Activated CD4-positive, CD25-positive, alpha-beta regulatory T cell treated with anti-CD3 and anti-CD28 coated beads, Interleukin-2, amount 50 U/mL, for 16 hours (primary cell): ENCODE measurements at places on chromosomes 5 and 9.

- DNase-seq, result no peak
These were observed 20.9 kb upstream of the SLC31A2 start for GRCh38 chr9:113129884-113130283.

DNA sequence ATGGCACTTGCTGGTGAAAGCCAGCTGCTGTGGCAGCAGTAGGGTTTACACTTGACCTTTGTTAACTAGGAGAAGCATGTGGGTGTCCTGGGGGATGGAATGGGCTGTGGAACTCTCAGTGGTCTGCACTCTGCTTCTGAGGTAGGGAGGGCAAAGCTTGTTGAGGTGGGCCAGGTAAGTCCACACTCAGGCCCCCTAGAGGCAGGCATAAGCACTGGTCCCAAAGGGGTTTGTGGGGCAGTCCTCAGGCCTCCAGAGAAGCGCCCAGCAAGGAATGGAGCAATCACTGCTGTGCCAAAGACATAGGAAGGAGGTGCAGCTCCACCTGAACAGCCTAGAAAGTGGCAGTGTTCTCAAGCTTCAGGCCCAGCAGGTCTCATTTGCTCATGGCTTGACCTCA lies 34.7 kb downstream of the INSL4 start:
- DNase-seq, result no peak

DNA sequence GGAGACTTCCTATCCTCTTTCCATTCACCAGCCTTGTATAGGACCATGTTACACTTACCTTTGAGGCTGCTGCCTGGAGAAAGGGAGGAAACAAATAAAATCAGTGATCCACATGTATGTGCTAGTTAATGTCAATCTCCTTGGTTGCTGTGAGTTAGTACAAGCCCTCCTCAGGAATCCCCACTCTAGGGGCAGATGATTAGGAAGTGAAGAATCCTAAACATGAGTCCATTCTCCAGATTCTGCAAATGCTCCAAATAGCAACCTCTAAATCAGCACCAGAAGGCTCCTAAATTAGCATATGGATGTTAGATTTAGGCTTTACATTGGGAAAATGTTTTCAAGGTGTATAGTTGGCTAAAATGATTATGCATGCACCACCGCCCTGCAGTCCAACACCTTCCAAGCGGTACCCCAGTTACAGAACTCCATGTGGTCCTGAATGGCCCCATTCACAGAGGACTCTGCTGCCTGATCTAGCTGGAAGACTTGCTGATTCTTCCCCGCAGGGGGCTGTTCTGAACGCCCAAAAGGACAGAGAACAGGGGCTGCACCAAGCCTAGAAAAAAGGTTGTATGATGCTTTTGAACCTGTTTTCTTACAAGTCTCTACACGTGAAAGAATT lies 123.2 kb downstream of the TLE1 start:
- no peak for DNase-seq

DNA sequence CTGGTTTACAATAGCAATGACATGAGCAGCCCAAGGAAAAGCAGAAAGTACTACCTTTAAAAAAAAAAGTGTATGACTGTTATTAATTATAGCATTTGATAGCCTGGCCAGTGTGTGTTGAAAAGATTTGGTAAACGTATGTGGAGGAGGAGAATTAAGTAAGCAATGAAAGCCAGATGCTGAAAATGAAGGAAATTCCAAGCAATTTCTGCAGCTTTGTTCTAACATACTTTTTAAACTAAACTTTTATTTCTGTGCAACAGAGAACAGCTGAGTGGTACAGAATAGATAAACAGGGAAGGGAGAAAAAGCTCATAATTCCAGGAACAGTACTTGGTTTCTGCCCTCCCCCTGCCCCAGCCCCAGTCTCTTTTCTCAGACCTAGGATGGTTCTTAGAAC lies 252.6 kb downstream of the ADAMTSL1 start:
- no peak for DNase-seq

DNA sequence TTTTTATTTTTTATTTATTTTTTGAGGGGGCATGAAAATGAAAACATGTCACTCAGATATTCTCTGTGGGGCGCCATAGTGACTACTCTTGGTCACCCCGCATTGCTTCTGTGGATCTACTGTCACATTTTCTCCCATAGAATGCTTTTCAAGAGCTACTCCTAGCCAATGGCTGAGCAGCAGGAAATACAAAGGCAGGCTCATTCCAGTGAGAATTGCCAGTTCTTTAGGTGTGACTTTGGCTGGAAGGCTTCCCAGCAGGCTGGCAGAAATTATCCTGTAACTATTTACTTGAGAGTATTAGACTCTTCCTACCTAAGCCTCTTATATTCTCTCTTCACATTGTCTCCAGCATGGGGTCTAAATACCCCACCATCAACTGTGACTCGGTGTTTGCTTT lies 21.0 kb upstream of the PTPRD start:
- no peak for DNase-seq

DNA sequence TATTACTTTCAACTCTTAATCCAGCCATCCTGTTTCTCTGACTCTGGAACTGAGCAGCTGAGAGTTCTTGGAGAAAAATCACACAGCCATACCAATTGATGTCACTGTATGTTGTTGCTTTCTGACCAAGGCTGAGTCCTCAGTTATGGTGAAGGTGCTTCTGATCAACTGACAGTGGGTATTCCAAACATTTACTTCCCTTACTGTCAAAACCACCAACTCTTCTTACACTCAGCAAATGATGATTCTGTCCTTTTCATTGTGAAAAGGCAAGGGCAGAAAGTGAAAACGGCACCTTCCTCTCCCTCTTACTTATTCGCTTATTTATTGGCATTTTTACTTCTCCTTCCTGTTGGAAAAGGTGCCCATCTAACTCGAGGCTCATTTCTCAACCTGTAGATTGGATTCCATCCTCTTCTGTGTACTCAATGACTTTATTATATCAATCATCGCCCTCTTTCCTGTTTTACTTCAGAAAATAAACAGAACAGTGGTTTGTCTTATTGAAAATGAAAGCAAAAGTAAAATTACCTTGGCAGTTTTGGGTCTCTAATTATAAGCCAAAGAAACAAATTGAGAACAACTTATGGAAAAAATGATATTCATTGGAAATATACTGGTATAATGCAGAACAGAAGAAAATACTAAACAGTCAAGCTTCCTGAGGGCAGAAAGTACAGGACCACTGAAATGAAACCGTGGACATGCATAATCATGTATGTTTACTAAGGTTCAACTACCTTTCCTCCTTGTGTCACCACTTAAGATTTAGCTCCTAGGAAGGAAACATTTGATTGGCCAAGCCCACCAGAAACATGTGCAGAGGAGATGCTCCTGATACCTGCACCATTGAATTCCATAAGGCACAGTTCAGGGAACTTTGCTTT lies 104.5 kb upstream of the CHD1 start:
- no peak for DNase-seq

DNA sequence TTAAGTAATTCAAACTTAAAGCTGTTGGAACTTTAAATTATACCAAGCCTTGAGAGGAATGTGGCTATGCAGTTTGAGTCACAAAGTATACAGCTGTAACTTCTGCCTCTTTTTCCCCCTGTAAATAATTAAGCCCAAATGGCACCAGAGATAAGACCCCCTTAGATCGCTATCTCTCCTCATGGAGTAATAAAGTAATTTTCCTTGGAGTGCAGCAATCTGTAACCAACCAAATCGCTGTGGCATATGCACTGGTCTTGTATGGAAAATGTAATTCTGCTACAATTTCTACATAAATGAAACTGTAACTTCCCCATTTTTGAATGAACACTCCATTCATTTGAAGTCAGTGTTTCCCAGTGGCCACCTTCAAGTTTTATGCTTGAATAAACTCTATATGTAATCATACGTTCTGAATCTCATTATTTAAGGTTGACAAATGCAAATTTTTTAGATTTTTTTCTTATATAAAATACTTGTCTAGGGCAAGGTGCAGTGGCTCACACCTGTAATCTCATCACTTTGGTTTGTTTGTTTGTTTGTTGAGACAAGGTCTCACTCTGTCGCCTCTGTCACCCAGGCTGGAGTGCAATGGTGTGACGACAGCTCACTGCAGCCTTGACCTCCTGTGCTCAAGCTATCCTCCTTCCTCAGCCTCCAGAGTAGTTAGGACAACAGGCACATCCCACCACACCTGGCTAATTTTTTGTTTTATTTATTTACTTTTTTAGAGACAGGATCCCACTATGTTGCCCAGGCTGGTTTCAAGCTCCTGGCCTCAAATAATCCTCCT lies 12.3 kb downstream of the SUSD1 start:
- no peak for DNase-seq

GRCh38 chr9:21322911-21323461 lies 12.2 kb downstream of the KLHL9 start:
- DNase-seq, result no peak

GRCh38 chr9:19288081-19288480 lies 57.6 kb downstream of the DENND4C start:
- no peak for DNase-seq

- no peak for DNase-seq
These were observed 2.3 kb upstream of the MYOZ3 start for GRCh38 chr5:150658699-150659265.
